ENCODE measurements at places on chromosomes 3 and 15. TPM values are rescaled to one million over a fixed set of nuclear protein-coding genes. Genes with fewer than 3 reads are reported as not detected.

FURIN gene
- 73.1 TPM for total RNA-seq

CP gene
- total RNA-seq, result 0.13 TPM

IL16 gene
- 0.20 TPM for total RNA-seq

NBEAL2 gene
- total RNA-seq, result 24.3 TPM

DNA sequence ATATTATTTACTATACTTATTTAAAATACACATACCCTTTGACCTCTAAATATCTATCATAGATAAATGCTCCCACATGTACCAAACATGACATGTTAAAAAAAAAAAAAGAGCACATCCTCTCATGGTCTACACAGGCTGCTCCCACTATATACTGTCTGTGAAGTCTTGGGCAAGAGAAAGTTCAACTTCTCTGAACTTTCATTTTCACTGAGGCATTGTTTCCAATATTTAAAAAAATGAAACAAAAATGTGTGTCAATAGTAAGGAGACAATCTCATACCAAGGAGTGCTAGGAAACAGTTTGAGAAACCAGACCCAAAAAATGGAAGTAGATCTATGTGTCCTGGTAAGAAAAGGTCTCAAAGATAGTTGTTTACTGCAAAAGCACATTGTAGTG is 29.3 kb downstream of the SLC4A7 start:
- no peak for DNase-seq

- DNase-seq, result no peak
Measured at GRCh38 chr15:62068071-62068809, 1.5 kb downstream of the C2CD4A start.

DNA sequence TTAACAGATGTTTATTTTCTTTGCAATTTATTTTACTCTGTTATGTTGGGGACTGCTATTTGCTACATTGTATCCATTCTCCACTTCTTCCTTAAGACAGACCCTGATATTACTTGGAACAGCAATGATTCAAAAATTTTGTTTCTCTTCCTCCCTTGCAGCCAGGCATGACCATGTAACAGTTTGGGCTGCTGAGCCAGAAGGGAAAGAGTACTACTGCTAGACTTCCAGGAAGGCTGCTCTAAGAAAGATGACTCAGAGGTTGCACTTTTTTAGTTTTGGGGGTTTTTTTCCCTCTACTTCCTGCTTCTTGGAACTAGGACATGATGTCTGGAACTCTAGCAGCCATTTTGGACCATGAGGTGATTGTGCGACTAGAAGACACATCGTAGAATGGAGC is 10.3 kb downstream of the PRR20G start:
- DNase-seq, result no peak

DNA sequence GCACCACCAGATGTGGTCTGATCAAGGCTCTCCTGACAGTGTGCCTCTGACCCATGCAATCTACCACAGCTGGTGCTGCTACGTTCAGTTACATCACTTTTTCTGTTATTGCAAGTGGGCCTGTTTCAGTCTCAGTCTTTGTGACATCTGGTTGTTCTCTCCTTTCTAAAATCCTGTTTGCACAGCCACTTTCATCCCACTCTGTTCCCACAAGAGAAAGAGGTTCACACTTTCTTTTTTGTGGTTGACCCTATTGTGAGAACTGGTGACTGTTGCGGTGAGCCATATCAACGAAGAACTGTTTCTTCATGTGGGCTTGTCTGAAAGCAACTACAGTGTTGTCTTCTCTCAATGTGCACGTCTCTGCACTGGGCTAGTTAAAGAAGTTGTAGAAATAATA is 342.8 kb upstream of the ARPP21 start:
- no peak for DNase-seq

GRCh38 chr3:51715977-51716294 is 9.1 kb downstream of the GRM2 start:
- no peak for DNase-seq

DNA sequence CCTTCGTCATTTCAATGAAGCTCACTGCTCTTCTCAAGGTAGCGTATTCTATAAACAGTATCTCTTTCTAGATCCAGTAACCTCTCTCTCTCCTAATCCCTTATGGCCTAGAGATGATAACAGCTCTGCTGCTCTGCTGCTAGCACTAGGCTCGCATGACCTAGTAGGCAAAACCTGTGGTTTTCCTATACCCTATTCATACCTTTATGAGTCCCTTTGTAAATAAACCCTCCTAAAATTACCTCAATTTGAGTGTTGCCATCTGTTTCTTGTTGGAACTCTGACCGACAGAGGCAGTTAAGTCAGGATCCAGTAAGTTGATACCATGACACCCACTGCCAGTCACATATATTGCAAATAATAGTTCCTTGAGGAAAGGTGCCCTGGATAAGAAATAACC is 7.3 kb downstream of the CCDC14 start:
- DNase-seq, result no peak

DNA sequence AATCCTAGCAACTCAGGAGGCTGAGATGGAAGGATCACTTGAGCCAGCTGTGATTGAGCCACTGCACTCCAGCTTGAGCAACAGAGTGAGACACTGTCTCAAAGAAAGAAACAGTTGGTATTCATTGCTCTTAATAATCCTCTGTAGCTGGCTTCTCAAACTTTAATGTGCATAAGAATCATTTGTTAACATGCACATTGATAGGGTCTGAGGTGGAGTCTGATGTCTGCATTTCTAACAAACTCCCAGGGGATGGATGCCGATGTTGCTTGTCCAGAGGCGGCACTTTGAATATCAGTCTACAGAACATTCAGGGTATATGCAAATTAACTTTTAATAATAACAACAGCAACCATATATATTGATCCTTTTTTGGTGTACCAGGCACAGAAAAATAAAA is 39.9 kb downstream of the NKIRAS1 start:
- no peak for DNase-seq

GRCh38 chr3:17342119-17342518 is 400.3 kb downstream of the TBC1D5 start:
- DNase-seq, result no peak

DNA sequence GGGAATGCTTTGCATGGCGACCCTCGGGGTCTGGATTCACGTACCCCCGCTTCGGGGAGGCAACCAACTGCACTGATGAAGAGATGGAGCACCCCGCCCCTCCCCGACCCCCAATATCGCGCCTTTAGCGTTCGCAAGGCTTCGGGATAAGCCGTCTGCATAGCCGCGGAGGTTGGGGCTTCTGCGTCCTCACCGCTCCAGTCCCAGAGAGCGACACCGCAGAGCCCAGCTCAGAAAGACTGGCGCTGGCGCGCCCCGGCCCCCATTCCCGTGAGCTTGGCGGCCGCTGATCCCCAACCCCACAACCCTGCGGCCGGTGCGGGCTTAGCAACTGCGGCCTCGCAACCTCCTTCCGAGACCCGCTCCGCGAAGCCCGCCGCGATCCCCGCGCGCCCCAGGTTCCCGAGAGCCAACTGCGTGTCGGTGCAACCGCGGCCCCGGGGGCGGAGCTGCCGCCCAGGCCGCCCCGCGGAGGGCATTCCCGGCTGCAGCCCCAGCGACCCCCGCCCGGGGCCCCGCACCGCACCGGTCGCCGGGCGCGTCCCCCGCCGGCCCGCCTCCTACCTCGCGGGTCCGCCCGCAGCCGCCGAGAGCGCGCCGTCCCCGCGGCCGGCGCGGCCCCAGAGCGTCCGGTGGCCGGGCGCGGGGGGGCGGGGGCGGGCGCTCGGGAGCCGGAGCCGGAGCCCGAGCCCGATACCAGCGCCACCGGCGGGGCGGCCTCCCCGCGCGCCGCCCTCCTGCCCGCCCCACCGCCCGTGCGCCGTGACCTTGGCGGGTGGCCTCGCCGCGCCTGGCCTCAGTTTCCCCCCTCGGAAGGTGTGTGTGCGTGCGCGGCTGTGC is 79.5 kb downstream of the IQSEC1 start:
- no peak for DNase-seq

- DNase-seq, result no peak
Measured at GRCh38 chr3:41031401-41031800, 167.9 kb upstream of the CTNNB1 start.

DNA sequence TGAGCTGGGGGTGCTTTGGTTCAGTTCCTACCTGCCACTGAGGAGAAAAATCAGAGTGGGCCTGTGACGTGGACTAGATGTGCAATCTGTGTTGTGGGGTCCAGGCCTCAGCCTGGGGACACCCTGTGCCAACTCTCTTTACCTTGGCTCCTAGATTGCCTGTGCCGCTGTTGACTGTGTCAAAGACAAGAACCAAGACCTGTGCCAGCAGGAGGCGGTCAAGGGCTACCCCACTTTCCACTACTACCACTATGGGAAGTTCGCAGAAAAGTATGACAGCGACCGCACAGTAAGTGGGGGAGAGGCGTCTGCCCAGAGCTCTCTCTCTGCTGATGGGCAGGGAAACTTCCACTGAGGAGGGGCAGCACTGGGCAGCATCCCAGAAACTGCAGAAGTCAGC is 40.6 kb upstream of the SEC22A start:
- DNase-seq, result no peak

DNA sequence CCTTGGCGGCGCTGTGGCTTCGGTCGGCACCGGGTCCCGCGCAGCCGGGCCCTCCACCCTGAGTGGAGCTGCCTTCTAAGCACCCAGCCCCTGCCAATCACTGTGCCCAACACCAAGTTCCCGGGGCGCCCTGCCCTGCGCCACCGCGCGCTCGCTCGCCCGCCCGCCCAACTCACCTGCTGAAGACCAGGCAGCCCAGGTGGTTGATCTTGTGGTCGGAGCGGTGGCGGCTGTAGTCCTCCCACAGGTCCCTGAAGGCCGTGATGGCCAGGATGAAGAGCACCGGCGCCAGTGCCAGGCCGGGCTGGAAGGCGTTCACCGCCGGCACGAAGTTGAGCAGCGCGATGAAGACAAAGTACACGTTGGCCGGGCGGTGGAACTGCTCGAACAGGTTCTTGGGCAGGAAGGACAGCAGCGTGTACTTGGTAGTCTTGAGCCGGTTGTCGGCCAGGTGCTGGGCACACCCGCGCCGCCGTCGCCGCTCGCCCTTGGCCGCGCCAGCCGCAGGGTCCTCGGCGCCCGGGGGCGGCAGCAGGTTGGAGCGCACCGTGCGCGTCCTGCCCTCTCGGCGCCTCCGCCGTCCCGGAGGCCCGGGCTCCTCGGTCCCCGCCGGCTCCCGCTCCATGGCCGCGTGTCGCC is 536 bp downstream of the ATP10A start:
- DNase-seq, result no peak

DNA sequence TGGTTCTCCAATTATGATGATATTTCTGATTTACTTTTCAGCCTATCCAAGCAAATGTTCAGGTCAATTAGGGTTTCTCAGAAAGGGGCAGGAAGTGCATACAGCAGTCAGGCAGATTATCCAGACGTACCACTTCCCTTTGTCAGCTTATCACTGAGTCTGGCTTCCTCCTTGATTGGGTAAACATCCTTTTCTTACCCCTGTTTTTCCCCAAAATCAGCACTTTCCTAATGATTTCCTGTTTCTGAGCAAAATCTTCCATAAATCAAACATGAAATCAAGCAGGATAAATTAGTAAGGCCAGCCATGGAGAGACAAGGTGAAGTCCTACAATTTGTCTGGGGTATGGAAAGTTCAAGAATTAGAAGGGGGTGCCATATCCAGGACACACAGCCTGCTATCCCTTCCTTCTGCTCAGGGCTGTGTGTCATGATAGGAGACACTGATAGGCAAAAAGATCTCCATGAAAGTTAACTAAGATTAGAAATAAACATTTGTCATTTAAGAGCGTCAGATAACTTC is 29.0 kb downstream of the ADIPOQ start:
- peak; percentile 78 for DNase-seq

DNA sequence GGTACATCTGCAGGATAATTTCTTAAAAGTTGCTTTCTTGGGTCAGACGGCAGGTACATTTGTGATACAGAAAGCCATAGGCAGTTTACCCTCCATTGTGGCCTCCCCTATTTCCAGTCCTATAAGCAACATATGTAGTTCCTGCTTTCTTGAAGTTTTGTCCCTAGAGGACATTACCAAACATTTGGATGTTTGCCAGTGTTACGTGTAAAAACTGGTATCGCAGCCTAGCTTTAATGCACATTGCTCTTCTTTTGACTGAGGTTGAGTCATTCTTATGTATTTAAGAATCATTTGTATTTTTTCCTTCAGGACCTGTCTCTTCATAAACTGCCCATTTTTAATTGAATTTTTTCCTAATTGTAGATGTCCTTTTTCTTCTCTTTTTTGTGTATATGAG is 114.3 kb downstream of the DIPK2A start:
- DNase-seq, result no peak

All from pulmonary artery endothelial cell (primary cell).